ENCODE measurements at places on chromosomes 12 and 14.

DNA sequence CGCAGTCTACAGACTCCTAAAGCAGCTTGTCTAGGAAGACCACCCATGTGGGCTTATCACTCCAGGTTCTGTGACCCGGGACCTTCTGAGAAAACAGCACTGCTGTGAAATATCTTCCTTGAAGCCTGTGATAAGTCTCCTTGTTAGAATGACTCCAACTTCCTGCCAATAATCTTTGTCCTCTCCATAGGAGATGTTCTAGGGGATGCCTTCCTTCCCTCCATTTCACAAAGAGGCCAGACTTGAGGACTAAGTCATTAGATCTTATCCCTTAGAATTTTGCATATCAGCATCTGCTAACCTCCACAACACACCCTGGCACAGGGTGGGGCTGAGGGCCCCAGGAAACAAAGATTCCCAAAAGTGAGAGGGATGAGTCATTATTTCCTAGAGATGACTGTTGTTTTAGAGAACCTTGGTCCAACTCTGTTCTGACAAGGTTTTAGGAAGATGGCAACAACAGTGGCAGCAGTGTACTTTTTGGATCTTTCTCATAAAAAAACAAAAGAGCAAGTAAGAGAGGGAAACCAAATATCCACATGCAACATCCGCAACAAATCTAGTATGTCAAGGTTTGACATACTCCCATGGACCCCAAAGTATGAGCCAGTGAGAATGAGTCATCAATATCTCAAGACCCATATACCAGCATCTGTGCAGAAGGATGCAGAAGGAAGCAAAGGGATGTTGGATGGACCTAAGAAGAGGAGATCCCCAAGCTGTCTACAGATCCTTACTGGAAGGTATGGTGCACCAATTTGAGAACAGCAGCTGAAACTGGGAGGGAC lies 6.0 kb downstream of the LTB4R start:
- no peak for DNase-seq

- DNase-seq, result peak; percentile 29
Observed at GRCh38 chr12:106739318-106739717, 35.2 kb upstream of the RIC8B start.

DNA sequence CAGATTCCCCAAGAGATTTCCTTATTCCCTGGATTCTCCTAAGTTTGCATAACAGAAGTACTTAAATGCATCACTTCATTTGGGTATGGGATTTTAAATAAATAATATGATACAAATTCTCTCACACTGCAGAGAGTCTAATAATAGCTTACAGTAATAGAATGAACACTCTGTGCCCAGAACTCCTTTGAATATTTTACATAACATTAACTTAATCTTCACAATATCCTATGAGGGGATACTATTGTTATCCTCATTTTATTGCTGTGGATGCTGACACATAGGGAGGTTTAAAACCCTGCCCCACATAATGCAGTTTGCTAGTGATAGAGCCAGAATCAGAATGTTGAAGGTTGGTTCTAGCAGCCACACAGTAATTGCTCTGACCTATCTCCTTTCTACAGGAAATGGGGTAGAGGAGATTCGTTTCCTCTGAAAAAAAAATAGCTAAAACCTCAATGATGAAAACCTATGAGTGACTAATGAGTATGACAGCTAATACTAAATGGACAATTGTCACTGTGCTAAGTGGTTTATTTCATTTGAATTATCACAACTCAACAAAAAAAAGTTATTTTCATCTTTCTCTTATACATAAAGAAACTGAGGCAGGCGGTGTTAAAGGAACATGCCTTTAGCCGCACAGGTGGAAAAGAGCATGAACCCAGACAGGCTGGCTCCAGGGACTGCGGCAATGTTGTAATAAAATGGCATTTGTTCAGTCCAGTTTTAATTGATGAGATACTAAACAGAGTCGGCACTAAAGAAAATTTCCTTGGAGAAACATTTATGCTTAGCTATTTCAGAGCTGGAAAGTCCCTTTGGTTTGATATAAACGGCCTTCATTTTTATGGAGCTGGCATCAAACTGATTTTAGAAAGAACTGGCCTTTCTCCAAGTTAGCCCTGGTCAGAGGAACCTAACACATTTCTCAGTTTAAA lies 880.9 kb downstream of the NRXN3 start:
- peak; percentile 12 for DNase-seq

DNA sequence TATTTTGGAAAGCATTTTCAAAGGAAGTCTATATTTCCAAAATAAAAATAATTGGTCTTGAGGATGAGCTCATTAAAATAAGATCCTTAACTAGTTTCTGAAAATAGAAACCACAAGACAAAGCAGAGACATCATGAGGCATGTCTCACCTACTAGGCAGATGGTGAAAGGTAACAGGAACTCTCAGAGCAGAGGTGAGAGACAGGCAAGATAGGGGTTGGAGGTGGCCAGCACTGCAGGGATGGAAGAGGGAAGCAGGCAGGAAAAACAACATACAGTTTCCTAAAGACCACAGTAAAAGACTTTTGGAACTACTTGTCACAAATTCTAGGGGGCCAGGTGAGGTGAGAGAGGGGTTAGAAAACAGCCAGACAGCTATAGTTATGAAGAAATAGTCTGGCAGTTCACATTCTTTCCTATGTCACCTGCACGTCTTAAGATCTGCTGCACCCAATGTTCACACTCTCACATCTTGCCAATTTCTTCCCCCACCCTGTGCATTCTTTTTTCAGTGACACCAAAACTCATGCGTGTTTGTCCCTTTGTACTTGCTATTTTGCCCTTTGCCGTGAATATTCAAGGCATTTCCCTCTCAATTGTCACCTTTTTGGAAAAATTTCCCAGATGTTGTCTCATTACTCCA lies 341.7 kb upstream of the KITLG start:
- no peak for DNase-seq

- no peak for DNase-seq
Observed at GRCh38 chr12:113861708-113862312, 104.3 kb downstream of the RBM19 start.

Measured in dermis blood vessel endothelial cell (primary cell).